Cerebellum (tissue), 4 donors: ENCODE measurements at places on chromosomes 16 and 17.

GRCh38 chr16:65875381-65876055 lies 491.0 kb upstream of the CDH5 start:
- no peak for DNase-seq

GRCh38 chr17:62998665-62999393 lies 32.8 kb downstream of the TANC2 start:
- DNase-seq, result no peak

- peak; percentile 35 for DNase-seq
Observed at GRCh38 chr16:154217-155030, 2.0 kb downstream of the HBZ start.

DNA sequence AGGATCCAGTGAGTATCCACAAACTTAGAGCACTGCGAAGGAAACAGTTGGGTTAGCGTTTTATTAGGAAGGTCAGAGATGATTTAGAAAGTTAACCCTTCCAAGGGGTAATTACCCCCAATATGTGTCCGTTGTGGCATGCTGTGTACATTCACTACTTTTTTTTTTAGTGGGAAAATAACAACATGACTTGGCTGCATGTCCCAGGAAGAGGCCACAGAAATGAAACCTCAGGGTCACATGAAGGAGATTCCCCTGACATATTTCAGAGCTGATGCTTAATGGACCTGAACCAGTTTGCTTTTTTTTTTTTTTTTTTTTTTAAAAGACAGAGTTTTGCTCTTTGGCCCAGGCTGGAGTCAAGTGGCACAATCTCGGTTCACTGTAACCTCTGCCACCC lies 167.5 kb downstream of the PRKCA start:
- no peak for DNase-seq

GRCh38 chr17:78341559-78342448 lies 18.1 kb downstream of the SOCS3 start:
- DNase-seq, result peak; percentile 57

- no peak for DNase-seq
Observed at GRCh38 chr16:82833378-82833993, 206.7 kb downstream of the CDH13 start.

GRCh38 chr17:27384726-27385125 lies 71.5 kb upstream of the KSR1 start:
- DNase-seq, result no peak

GRCh38 chr17:59466946-59467801 lies 98.2 kb upstream of the DHX40 start:
- DNase-seq, result no peak

DNA sequence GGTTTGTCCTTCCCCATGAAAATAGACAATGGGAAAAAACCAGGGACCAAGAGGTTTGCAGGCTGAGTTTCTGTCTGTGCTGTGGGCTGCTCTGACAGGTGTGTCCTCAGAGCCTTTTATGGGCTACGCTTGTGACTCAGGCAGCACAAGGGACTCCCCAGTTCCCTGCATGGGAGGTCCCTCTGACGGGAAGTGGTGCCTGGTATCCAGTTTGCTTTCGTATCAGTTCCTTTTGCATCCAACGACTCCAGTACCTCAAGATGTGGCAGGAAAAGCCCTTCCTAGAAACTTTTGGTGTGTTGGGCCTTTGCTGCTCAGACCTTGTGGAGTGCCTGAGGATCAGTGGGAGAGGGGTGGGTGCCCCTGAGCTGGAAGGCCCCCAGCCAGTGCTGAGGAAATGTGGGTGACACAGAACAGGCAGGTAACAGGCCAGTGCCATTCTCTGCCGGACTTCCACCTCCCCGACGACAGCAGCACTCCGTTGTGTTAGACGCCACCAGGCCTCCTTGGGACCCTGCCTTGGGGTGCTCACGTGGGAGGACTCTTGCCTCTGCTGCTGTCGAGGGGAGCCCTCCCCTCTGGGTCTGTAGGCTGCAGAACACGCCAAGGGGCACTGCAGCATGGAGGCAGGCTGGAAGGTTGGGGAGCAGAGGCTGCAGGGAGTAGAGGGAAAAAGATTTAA lies 38.4 kb upstream of the IRF8 start:
- DNase-seq, result no peak

DNA sequence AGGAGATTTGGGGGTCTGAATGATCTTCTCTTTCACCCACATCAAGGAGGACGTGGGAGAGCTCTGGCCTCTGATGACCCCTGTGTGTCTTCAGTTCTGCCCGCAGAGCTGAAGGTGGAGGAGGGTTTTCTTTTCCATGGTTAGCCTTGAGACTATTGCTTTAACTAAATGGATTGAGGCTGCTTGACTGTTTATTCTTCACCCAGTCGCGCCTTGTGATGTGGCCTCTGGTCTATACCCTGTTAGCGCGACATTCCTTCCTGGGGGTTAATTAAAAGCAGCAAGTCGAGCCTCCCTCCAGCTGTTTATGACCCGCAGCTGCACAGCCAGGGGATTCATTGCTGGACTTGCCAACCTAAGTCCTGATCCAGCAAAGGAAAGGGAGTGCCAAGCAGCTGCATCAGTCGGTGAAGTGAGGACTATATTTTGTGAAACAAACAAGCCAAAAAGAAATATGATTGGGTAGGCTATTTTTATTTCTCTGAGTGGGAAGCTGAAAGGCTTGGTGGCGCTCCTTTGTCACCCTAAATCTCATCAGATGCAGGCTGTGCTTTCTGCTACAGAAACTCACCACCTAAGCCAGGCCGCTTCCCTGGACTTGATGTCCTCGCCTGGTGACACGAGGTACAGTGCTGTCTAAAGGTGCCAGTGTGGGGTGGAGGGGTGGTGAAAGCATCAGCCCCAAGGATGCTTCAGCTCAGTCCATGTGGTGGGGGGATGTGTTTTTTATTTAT lies 11.0 kb upstream of the SEC14L1 start:
- no peak for DNase-seq

- DNase-seq, result no peak
Observed at GRCh38 chr17:4555873-4556759, 932 bp upstream of the MYBBP1A start.

DNA sequence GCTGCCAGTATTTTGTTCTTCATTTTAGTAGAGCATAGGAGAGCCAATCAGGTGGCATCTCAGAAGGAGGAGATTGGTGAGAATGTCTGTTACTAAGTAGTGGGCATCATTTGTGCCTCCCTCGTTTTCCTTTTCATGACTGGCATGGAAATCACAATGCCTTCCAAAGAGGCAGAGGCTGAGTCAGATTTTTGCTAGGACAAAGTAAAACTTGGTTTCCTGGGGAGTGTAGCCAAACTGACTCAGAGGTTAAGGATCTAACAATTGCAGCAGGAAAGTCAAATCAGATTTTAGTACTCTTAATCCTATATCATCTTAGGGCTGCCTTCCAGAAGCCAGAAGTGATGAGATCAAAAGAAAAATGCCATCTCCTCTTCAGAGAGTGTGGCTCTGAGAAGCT lies 138.7 kb downstream of the ANKFN1 start:
- DNase-seq, result no peak

DNA sequence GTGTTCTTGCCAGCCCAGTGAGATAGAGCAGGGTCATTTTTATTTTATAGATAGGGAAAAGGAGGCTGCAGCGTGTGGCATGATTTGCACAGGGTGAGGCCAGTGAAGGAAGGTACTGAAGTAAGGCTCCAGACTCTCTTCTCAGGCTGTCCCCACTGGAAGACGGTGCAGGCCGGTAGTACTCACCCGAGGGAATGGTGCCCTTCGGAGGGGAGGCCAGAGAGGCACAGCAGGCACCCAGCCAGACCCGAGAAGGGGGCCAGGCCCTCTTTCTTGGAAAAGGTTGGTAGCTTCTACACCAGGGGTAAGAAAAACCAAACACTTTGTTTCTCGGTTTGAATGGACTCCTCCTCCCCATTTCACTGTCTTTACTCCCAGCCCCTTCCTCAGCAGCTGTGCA lies 288 bp downstream of the ANKRD40CL start:
- DNase-seq, result no peak

DNA sequence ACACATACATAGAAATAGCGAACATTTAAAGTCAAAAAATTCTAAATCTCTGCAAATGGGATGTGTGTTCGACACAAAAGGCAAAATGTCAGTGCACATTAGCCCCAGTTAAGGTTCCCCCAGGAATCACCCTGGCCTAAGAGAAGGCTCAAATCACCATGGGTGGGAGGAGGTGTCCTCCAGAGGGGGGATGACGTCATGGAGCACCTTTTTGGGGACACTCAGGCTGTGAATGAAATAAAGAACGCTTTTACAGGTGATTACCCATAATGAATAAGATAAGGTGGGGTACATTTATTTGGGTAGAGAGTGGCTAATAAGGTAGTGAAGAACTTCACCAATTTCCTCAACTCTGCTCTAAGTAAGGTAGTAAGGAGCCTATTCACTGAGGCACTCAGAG lies 26.4 kb downstream of the WNT3 start:
- no peak for DNase-seq

- no peak for DNase-seq
Observed at GRCh38 chr17:8311131-8311790, 1.2 kb downstream of the ARHGEF15 start.

DNA sequence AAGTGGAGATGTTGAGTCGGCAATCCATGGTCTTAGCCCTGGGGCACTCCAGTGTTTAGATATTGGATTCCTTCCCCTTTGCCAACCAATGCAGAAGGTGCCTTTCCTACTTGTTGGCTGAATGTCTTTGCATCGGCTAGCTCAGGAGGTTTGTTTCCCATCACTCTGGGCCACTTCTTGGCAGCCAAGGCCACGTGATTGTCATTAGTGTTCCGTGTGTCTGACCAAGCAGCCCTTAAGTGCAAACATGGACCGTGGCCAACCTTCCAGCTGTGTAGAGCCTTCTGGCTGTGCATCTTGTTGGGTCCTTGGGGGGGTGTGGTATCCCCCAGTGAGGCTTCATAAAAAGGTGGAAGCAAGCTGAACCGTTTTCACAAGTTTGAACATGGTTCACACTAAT lies 66.0 kb downstream of the GNAO1 start:
- DNase-seq, result no peak

DNA sequence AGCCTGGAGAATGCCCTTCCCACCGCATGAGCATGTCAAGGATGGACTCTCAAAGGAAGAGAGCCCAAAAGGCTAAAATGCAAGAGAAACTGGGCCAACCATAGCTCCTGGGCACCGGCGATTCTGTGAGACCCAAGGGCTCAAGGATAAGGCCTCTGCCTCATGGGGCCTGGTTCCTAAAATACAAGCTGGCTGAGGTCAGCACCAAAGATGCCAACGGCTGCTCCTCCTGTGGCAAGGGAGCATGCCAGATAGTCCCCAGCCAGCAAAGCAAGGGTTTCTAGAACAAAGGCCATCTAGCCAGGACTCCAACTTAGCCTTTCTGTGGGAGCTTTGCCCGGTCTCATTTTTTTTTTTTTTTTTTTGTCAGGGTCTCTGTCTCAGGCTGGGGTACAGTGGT lies 20.1 kb downstream of the GPRC5B start:
- DNase-seq, result no peak

GRCh38 chr17:72562615-72563188 lies 441.9 kb downstream of the SOX9 start:
- DNase-seq, result no peak

- no peak for DNase-seq
Observed at GRCh38 chr16:56109205-56109604, 82.1 kb upstream of the GNAO1 start.

DNA sequence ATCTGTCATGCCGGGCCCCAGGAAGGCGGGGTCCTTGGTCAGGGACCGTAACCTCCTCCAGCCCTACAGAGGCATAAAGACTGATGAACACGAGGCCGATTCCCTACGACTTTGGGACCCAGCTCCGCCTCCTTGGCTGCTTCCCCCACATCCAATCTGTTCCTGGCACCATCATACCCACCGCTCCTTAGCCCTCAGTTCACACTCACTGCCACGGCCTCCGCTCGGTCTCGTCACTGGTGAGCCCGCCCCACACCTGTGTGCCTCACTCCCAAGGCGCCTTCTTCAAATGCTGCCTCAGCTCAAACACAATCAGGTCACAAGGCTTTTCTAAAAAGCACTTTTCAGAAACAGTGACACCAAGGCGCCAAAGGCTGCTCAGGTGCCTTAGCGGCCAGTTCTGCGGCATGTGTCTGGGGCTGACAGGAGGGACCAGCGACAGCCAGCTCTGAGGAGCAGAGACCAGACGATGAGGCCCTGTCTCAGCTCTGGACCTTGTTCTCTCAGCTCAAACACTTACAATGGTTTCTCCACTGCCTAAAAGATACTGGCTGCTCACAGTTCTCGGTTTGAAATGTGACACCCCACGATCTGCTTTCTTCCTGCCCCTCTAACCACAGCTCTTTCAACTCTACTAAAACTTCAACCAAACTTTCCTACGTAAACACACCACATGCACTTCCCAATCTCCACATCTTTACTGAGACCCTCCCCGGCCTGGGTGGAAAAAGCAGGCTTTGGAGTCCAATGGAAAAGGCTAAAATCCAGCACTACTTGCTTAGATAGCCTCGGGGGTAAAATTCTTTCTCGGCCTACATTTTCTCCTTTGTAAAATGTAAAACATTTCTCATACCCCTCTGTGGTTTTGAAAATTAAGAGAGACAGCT lies 33.2 kb downstream of the CYB5D2 start:
- no peak for DNase-seq

DNA sequence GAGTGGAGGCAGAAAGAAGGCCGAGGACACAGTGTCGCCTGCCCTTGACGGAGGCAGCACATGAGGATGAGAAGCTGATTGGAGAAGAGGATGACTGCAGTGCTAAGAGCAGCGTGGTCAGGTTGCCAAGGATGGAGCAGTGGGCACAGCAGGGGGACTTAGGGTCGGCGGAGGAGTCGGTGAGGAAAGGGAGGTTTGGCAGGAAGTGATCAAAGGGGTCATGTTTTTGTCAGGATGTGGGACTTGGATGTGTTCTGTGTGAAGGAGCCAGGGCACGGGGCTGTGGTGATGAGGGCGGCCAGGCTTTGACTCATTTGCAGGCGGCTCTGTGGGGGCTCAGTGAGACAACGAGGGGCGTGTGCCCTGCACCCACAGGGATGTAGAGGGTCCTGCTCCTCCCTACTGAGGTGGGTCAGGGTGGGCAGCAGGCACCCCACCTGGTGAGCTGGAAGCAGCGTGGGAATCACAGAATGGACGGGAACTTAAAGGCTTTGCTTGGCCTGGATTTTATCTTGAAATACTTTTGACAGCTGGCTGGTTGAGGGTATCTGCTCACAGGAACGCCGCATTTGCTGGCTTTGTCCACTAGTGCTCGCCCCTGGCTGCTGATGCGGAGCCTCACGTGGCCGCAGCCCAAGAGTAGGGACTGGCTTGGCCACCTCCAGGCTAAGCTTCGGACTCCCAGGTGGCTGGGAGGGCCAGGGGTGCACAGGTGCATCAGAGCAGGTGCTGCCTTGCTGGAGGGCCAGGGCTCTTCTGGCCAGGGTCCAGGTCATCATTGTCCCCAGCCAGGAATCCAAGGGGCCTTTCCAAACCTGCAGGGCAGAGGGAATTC lies 6.0 kb downstream of the MPG start:
- no peak for DNase-seq

DNA sequence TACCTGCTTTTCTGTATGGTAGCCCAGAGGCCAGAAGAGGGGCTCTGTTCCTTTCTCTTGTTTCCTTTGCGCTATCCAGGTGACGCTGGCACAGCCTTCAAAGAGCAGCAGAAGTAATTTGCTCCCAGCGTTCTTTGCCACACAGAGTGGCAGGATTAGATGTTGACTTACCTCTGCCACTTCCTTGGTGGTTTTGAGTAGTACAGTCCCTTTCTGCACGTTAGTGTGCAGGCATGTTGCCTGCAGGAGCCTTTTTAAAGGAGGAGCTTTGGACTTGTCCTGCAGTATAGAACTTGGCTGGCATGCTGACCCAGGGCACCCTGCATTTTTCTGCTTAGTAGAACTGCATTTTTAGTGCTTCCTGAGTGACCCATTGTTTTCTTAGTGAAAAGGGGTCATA lies at the start of gene ABCC11:
Gene ABCC11 (minus strand): TSS at position 229 of the 400 bp plus-strand sequence. CDS start 15,618 bp downstream, outside the sequence.
- DNase-seq, result no peak
